ENCODE measurements at places on chromosomes 13 and 19. TPM values are rescaled to one million over a fixed set of nuclear protein-coding genes. Genes with fewer than 3 reads are reported as not detected.

DNA sequence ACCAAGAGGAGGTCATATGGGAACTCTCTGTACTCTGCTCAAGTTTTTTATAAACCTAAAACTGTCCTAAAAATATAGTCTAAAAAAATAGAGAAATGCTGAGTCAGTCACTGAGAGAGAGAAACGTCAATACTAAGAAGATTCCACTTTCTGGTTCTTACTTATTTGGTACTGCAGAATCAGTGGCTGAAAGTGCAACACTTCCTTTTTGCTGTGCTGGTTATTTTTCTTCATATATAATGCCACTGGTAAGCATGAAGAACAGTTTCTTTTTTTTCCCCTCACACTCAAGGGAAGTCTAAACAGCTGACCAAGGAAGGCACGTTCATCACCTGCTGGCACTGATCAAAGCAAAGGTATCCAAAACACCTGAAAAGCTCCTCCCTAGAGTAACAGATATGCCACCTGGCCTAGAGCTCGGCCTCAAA, 44.3 kb upstream of the N4BP2L1 start:
- no peak overlapping the region for H3K4me3 ChIP-seq
- peak overlapping the region; percentile 73 for H3K27ac ChIP-seq
- H3K4me1 ChIP-seq = peaks cover 23% of the 10 kb centered on the region
- DNase-seq = no peak
- no peaks in the 10 kb centered on the region for H3K36me3 ChIP-seq
- H3K27me3 ChIP-seq = no peaks in the 10 kb centered on the region

- H3K36me3 ChIP-seq = no peaks in the 10 kb centered on the region
- peak overlapping the region; percentile 66 for H3K4me3 ChIP-seq
- H3K27me3 ChIP-seq = no peaks in the 10 kb centered on the region
- DNase-seq = no peak
- no peaks in the 10 kb centered on the region for H3K4me1 ChIP-seq
These were observed 347.8 kb downstream of the ZNF536 start for GRCh38 chr19:30719999-30720345.

GRCh38 chr19:38670921-38671398, 23.5 kb downstream of the ACTN4 start:
- H3K4me3 ChIP-seq = no peak overlapping the region
- no peaks in the 10 kb centered on the region for H3K27me3 ChIP-seq
- H3K36me3 ChIP-seq = no peaks in the 10 kb centered on the region
- peaks cover 84% of the 10 kb centered on the region for H3K4me1 ChIP-seq
- peak overlapping the region; percentile 90 for H3K27ac ChIP-seq
- DNase-seq = no peak

- no peak for DNase-seq
- H3K36me3 ChIP-seq = peaks cover 8% of the 10 kb centered on the region
- peaks cover 32% of the 10 kb centered on the region for H3K4me1 ChIP-seq
These were observed 2.5 kb downstream of the PNKP start for GRCh38 chr19:49864890-49865289.

- H3K36me3 ChIP-seq = peaks cover 92% of the 10 kb centered on the region
- H3K4me3 ChIP-seq = no peak overlapping the region
- no peaks in the 10 kb centered on the region for H3K4me1 ChIP-seq
- no peaks in the 10 kb centered on the region for H3K27me3 ChIP-seq
These were observed 5.4 kb downstream of the NOP53 start for GRCh38 chr19:47750752-47751151.

GRCh38 chr19:41595258-41595889, 19.4 kb downstream of the CEACAM21 start:
- no peak overlapping the region for H3K27ac ChIP-seq
- no peaks in the 10 kb centered on the region for H3K4me1 ChIP-seq
- H3K36me3 ChIP-seq = no peaks in the 10 kb centered on the region
- H3K27me3 ChIP-seq = peaks cover 6% of the 10 kb centered on the region
- no peak overlapping the region for H3K4me3 ChIP-seq

DNA sequence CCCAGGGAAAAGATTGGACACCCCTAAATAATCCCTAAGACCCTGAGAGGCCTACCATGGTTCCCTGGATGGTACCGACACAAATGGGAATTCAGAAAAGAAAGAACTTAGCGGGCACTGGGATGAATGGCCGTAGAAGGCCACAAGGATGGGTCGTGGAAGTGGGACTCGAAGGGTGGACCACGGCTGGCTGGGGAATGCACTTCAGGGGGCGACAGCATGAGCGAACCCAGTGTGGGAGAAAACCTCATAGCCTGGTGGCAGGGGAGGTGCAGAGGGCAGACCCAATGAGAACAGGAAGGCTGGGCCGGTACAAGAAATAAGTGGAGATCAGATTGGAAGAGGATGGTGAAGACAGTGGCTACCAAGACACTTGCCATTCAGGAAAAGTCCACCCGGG, 28.7 kb downstream of the LATS2 start:
- peaks cover 31% of the 10 kb centered on the region for H3K4me1 ChIP-seq
- no peak overlapping the region for H3K4me3 ChIP-seq
- H3K27me3 ChIP-seq = no peaks in the 10 kb centered on the region
- no peaks in the 10 kb centered on the region for H3K36me3 ChIP-seq
- H3K27ac ChIP-seq = peak overlapping the region; percentile 44

The PTGER1 gene
- total RNA-seq = not detected

DNA sequence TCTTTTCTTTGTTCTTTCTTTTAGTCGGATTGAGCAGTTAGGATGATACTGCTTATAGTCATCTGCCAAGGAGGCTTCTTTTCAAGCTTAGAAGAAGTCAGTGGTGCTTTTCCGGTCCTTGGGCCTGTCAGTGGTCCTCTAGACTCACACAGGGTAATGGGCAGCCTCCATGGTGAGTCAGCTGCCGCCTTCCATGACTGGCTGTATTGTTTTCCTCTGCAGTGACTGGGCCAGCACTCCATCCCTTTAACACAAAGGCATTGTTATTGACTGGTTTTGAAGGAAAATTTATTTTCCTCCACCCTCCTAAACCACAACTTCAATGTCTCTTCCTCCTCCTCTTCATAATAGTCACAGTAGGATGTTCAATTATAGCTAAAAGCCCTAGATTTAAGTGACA, 47.1 kb upstream of the CNMD start:
- H3K4me1 ChIP-seq = no peaks in the 10 kb centered on the region
- no peak for DNase-seq
- no peak overlapping the region for H3K4me3 ChIP-seq
- H3K27me3 ChIP-seq = peaks cover 5% of the 10 kb centered on the region
- H3K36me3 ChIP-seq = no peaks in the 10 kb centered on the region
- H3K27ac ChIP-seq = no peak overlapping the region

DNA sequence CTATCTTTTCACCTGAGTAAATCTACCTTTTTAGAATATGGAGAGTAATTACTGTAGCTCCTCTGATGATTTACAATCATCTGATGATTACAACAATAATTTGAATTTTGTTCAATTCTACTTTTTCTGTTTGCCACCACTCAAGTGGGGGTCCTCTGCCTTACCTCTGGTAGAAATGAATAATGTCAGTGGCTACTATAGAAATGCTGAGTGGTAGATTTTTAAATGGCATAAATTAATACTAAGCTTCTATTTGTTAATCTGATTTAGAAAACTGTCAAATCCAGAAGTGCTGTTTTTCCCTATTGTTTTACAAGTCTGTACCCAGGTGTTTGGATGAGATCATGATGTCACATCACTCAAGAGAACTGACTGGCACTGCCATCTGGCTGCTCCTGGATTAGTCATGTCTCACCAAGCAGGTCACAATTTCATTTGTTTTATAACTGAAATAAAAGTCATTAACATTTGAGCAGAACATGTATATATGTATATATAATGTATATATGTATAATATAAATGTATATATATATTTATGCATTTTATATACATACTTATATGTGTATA, 494.8 kb downstream of the TBC1D4 start:
- H3K4me3 ChIP-seq = no peak overlapping the region
- H3K27me3 ChIP-seq = no peaks in the 10 kb centered on the region
- H3K27ac ChIP-seq = no peak overlapping the region
- no peaks in the 10 kb centered on the region for H3K36me3 ChIP-seq
- no peaks in the 10 kb centered on the region for H3K4me1 ChIP-seq

GRCh38 chr13:76756451-76756850, 129.8 kb downstream of the KCTD12 start:
- no peaks in the 10 kb centered on the region for H3K27me3 ChIP-seq
- no peak for DNase-seq
- H3K27ac ChIP-seq = no peak overlapping the region
- H3K4me1 ChIP-seq = peaks cover 27% of the 10 kb centered on the region
- no peak overlapping the region for H3K4me3 ChIP-seq

- peak overlapping the region; percentile 96 for H3K27ac ChIP-seq
- no peaks in the 10 kb centered on the region for H3K27me3 ChIP-seq
These were observed 741 bp downstream of the PLEKHF1 start for GRCh38 chr19:29665826-29666577.

- no peaks in the 10 kb centered on the region for H3K27me3 ChIP-seq
- DNase-seq = no peak
- H3K4me3 ChIP-seq = no peak overlapping the region
- H3K36me3 ChIP-seq = no peaks in the 10 kb centered on the region
These were observed 329.0 kb downstream of the OLFM4 start for GRCh38 chr13:53357582-53357981.

DNA sequence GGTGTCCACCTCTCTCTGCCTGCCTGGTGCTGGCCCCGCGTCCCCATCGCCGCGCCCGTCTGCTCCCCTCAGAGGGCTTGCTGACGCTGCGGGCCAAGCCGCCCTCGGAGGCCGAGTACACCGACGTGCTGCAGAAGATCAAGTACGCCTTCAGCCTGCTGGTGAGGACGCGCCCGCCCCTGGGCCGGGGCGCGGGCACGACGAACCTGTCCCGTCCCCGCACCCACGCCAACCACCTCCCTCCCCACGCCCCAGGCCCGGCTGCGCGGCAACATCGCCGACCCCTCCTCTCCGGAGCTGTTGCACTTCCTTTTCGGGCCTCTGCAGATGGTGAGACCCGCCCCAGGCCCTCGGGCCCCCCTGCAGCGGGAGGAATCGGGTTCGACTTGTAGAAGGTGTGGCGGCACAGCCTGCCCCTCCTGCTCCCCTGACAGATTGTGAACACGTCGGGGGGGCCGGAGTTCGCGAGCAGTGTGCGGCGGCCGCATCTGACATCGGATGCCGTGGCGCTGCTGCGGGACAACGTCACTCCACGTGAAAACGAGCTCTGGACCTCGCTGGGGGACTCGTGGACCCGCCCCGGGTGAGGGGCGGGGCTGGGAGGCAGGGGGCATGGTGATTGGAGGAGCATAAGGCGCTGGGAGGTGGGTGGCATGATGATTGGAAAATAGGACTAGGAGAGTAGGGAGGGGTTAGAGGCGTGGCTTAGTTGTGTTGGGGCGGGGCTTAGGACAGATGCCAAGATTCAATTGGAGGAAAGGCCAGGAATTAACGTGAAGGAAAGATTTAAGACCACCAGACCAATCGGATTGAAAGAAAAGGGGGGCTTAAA, 6.6 kb downstream of the EPS8L1 start:
- DNase-seq = no peak
- no peak overlapping the region for H3K27ac ChIP-seq
- no peak overlapping the region for H3K4me3 ChIP-seq
- peaks cover 28% of the 10 kb centered on the region for H3K4me1 ChIP-seq

The CGB8 gene
- total RNA-seq = not detected

- H3K4me1 ChIP-seq = no peaks in the 10 kb centered on the region
- DNase-seq = no peak
- H3K27ac ChIP-seq = no peak overlapping the region
- no peaks in the 10 kb centered on the region for H3K36me3 ChIP-seq
- no peak overlapping the region for H3K4me3 ChIP-seq
- no peaks in the 10 kb centered on the region for H3K27me3 ChIP-seq
These were observed 26.6 kb upstream of the CDC16 start for GRCh38 chr13:114208134-114208533.

The SIGLECL1 gene
- total RNA-seq = not detected

The PRR19 gene
- not detected for total RNA-seq

DNA sequence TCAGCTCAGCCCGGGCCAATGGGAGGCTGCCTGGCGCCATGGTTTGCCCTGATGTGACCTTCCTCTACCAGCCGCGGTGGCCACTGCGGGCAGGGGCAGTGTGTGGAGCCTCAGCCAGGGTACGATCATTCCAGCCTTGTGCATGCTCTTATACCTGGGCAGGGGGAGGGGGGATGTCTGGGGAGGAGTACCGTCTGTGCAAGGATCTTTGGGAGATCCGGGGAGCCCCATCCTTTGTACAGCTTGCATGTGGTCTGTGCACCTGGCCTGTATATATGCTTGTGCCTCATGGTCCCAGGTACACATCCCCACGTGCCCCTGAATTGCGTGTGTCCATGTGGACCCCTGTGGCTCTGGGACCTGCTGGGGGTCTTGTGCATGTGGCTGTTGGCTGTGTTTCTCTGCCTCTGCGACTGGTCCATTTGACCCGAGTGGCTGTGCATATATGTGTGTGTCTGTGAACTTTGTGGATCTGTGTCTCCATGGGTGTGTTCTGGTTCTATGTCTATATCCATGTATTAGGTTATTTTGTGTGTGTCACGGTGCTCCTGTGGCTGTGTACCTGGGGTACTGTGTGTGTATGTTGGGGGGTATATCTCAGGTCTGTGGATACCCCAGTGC, 12.8 kb upstream of the NANOS3 start:
- no peak for DNase-seq
- H3K36me3 ChIP-seq = no peaks in the 10 kb centered on the region
- H3K4me3 ChIP-seq = peak overlapping the region; percentile 79
- no peak overlapping the region for H3K27ac ChIP-seq
- H3K4me1 ChIP-seq = no peaks in the 10 kb centered on the region
- no peaks in the 10 kb centered on the region for H3K27me3 ChIP-seq

- no peak overlapping the region for H3K4me3 ChIP-seq
- no peak for DNase-seq
- no peaks in the 10 kb centered on the region for H3K4me1 ChIP-seq
- no peak overlapping the region for H3K27ac ChIP-seq
- no peaks in the 10 kb centered on the region for H3K27me3 ChIP-seq
- H3K36me3 ChIP-seq = no peaks in the 10 kb centered on the region
These were observed 1612.3 kb upstream of the PRR20A start for GRCh38 chr13:55528434-55528833.

- peaks cover 10% of the 10 kb centered on the region for H3K4me1 ChIP-seq
- H3K4me3 ChIP-seq = peak overlapping the region; percentile 61
- H3K27ac ChIP-seq = peak overlapping the region; percentile 97
- no peak for DNase-seq
These were observed 443 bp downstream of the TBXA2R start for GRCh38 chr19:3606174-3606689.

The PRKCG gene
- total RNA-seq = not detected

DNA sequence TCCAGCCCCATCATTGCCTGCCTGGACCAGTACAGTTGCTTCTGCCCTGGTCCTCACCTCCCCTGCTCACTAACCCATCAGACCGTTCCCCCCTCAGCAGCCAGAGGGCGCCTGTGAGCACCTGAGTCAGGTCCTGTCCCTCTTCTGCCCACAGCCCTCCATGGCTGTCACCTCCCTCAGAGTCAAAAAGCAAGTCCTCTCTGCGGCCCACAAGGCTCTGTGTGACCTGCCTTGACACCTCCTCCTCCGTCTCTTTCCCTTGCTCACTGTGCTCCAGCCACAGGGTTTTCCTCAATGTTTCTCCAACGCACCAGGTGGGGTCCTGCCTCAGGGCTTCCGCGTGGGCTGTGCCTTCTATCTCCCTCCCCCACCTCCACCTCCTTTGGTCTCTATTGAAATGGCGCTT, 29.4 kb upstream of the PTPRS start:
- H3K4me1 ChIP-seq = no peaks in the 10 kb centered on the region
- H3K4me3 ChIP-seq = no peak overlapping the region
- H3K27me3 ChIP-seq = no peaks in the 10 kb centered on the region
- H3K27ac ChIP-seq = no peak overlapping the region
- DNase-seq = no peak

GRCh38 chr19:31253526-31254179, 95.6 kb downstream of the TSHZ3 start:
- H3K27ac ChIP-seq = no peak overlapping the region
- no peaks in the 10 kb centered on the region for H3K27me3 ChIP-seq
- no peak overlapping the region for H3K4me3 ChIP-seq
- DNase-seq = no peak
- no peaks in the 10 kb centered on the region for H3K36me3 ChIP-seq
- no peaks in the 10 kb centered on the region for H3K4me1 ChIP-seq

- H3K4me1 ChIP-seq = no peaks in the 10 kb centered on the region
- DNase-seq = no peak
- H3K36me3 ChIP-seq = no peaks in the 10 kb centered on the region
- no peak overlapping the region for H3K27ac ChIP-seq
These were observed 76.0 kb downstream of the RASA3 start for GRCh38 chr13:114056205-114057013.

All from heart left ventricle (tissue), 16 donors.